ENCODE measurements at places on chromosomes 13 and 19.
A peak's percentile ranks its signal among the peaks of the same experiment; 100 is the strongest.

GRCh38 chr13:86974995-86975328 lies 696.2 kb upstream of the SLITRK5 start:
- DNase-seq: no peak

DNA sequence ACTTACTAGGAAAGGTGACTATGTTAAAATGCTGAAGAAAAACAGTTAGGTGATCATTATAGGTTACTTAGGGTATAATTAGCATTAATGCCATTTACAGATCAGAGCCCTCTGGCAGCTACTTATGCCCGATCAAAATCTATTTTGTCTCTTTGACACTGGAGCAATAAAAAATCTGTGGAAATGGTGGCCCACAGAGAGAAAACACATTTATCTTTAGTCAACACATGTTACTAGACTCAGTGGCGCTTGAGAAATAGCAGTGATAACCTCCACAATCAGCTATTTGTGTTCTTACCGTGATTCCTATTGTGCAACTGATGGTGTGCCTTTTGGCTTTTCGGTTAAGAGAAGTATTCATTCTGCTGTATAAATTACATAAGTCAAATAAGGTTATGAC lies 1519.6 kb downstream of the PCDH9 start:
- DNase-seq: no peak

DNA sequence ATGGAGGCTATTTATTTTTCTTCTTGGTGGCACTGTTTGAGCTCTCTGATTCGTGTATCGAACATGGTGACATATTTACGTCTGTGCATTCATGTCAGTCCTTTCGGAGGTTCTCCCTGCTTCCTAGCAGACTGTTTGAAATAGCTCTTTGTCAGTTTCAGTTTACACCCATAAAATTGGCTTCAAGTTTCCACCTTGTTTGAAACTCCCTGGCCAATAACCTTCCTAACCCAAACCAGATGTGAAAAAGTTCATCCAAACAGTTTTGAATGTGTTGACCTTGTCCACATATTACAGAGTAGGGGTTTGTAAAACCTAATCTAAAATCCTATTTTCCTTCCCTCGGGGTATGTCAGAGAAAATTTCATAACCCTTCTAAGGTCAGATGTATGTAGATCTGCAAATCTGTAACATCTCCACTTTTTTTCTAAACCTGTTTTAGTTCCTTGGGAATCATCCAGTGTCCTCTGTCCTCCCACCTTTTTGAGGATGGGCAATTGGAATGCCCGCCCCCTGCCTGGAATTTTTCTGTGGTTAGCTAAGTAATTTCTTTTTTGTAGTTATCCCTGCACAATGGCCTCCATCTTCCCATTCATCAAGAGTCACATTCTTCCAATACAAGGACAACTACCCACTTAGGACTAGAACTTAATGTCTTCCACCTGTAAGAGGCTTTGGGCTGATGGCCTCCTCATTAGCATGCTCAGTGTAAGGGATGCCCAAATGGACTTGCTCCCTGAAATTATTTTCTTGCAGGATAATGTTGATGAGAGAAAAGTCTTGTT lies 499.8 kb downstream of the GPC6 start:
- no peak for DNase-seq

GRCh38 chr13:51549050-51549449 lies 35.2 kb upstream of the WDFY2 start:
- DNase-seq: no peak

GRCh38 chr19:13505164-13505695 lies 1.0 kb downstream of the CACNA1A start:
- DNase-seq: no peak

DNA sequence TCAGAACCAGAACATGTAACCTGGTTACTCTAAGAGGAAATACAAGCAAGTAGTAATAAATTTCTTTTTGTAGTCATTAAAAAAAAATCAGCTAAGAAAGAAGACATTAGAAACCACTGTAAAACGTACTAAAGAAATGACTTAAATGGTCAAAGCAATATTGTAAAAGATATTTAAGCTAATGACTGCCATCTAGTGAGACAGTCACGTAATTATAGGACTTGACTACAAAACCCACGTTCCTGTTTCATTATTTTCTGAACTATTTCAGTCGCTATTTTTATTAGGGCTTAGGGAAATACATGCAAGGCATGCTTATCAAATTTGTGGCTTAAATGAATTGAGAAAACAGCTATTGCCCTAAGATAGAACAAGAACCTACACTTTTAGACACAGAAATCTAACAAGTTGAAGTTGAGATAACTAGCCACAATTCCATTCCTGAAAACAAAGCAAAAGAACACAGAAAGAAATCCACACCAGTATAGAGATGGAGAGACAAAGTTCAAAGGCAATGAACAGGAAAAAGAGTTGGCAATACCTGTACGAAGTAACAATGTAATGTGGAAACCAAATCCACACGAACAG lies 17.9 kb downstream of the ALG5 start:
- DNase-seq: no peak

GRCh38 chr19:16778796-16779411 lies 50.3 kb upstream of the SIN3B start:
- peak; percentile 3 for DNase-seq

DNA sequence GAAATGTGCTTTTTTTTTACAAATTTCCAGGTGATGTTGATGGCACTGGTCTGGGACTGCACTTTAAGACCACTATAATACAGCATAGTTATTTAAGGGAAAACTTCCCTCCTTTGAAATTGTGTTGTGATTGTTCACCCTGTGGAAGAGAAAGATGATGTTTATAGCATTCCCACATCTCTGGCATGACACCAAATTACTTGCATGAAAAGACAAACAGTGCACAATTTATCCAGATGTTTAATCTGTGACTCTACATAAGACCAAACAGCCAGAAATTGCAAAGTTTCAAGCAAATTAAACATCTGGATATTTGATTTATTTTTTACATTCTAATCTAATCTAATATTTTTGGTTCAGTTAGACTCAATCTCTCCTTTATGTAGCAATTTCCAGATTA lies 51.6 kb downstream of the UFM1 start:
- no peak for DNase-seq

- no peak for DNase-seq
These were observed 183.1 kb downstream of the KATNAL1 start for GRCh38 chr13:30124131-30124768.

- DNase-seq: no peak
These were observed 82.3 kb downstream of the FGF9 start for GRCh38 chr13:21753117-21753729.

DNA sequence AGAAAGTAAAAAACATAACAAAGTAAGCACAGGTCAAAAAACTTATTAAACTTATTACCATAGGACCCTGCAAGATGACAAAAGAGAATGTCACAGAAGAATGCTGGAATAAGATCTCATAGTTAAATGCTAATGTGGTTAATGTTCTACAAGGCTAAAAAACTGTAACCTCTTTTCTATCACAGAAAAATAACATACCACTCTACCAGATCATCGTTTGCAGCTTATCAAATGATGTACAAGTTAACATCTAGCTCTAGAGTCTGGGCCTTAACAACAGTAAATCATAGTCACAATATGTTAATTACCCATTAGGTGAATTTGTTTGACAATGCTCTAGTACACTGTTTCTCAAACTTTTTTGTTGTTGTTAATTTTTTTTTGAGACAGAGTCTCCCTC lies 53.0 kb downstream of the NUFIP1 start:
- DNase-seq: no peak

DNA sequence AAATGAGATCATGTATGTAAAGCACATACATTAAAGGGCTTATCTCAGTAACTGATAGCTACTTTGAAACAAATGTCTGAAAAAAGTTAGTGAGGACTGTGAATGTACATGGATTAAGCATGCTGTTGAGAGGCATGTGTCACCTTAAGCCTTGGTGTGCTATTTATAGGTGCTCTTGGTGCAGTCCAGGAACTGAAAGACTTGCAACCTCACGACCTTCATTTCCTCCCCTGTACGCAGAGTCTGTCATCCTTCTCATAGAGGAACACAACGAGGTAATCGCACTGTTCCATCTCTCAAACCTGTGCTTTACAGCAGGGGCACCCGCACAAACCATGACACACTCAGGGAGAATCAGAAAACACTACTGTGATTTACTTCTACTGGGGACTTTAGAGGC lies 65.6 kb downstream of the UFM1 start:
- no peak for DNase-seq

GRCh38 chr13:101739382-101740178 lies 287.1 kb downstream of the ITGBL1 start:
- no peak for DNase-seq

DNA sequence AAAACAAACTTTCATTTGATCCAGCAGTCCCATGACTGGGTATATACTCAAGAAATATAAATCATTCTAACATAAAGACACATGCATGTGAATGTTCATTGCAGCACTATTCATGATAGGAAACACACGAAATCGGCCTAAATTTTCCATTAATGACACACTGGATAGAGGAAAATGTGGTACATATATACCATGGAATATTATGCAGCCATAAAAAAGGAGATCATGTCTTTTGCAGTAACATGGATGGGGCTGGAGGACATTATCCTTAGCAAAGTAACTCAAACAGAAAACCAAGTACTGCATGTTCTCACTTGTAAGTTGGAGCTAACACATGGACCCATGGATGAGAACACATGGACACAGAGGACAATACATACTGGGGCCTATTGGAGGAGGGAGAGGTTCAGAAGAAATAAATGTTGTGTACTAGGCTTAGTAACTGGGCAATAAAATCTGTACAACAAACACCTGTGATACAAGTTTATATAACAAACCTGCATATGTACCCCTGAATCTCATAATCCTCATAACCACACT lies 283.6 kb downstream of the LMO7 start:
- DNase-seq: no peak

- no peak for DNase-seq
These were observed 1.4 kb downstream of the FZR1 start for GRCh38 chr19:3507371-3508120.
